ENCODE measurements at places on chromosomes 1 and 21.

DNA sequence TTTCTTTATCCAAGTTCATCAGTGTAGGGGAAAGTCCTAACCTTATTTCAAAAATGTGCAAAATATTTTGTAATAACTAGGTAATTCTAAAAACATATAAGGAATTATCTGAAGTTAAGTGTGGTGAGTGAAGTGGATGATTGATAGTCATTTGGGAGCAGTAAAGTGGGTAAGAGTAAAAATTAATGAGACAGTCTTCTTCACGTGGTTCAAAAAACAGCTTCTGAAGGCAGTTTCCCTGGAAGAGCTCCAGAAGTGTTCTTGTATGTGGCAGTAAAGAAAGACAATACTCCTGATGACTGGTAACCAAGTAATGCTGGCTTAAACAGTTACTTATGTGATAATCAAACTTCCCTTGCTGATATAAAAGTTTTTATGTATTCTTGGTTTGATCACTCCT, 50.3 kb downstream of the LEPR start:
- DNase-seq, result no peak

DNA sequence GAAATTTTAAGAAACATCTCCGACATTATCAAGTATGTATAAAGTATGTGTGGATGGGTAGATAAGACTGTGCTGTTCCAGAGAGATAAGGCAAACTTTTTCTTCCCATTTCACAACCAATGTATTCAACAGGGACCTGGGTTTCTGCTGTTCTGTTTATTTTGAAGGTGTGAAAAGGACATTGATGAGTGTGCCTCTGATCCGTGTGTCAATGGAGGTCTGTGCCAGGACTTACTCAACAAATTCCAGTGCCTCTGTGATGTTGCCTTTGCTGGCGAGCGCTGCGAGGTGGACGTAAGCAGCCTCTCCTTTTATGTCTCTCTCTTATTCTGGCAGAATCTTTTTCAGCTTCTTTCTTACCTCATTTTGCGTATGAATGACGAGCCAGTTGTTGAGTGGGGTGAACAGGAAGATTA, 174.0 kb downstream of the CRB1 start:
- no peak for DNase-seq

DNA sequence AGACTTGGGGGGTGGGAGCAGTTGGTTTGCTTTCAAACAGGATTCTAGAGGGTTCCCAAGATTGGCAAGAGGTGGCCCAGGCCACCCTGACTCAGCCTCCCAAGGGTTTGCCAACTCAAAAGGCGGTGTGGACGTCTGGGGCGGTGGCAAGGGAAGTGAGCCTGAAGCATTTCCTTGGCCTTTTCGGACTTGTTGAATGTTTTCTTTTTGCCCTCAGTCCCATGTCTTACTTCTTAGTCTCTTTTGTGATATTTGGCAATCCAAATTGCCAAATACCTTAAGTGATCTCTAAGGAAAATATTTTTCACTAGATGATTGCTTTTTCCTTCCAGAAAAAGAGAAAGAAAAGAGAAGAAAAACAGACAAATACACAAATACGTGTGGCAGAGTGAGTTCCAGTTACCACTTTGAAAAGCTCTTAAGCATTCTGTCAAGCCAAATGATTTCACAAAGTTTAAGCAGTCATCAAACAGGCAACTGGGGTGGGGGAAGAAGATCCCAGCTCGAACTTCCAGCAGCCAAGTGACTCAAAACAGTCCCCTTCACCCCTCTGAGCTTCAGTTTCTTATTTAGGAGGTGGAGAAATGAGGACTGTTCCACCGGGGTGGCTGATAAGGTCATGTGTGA, 374.6 kb upstream of the USP24 start:
- no peak for DNase-seq

DNA sequence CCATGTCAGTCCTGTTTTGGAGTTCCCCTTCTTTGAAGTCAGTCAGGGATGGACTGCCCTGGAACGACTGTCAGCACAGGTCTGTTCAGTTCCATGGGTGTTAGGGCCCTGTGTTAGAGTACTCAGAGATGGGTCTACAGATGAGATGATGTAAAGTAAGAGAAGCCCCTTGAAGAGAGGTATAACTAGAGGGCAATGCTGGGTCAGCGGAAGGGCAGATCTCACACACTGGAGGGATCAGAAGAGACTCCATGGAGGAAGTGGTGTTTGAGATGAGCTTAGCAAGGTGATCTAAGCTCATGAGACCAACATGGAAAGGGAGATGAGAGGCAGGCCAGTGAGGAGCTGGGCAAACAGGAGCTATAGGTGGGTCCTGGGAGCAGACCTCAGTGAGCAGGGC, 7.6 kb downstream of the PPFIA4 start:
- DNase-seq, result no peak

- DNase-seq, result no peak
Observed at GRCh38 chr1:218695525-218695924, 350.4 kb downstream of the TGFB2 start.
